ENCODE measurements at places on chromosomes 13 and 19. TPM values are rescaled to one million over a fixed set of nuclear protein-coding genes. Genes with fewer than 3 reads are reported as not detected.

The FAM83E gene
- total RNA-seq = 2.5 TPM

The STOML3 gene
- total RNA-seq = not detected

The IRGC gene
- total RNA-seq = not detected

The ZNF264 gene
- 37.4 TPM for total RNA-seq

The GAMT gene
- total RNA-seq = 25.9 TPM

The CLEC17A gene
- total RNA-seq = not detected

The KLK3 gene
- not detected for total RNA-seq

- H3K27me3 ChIP-seq = no peaks in the 10 kb centered on the region
- H3K4me1 ChIP-seq = peaks cover 10% of the 10 kb centered on the region
- H3K4me3 ChIP-seq = no peak overlapping the region
- no peak for DNase-seq
- H3K36me3 ChIP-seq = no peaks in the 10 kb centered on the region
Measured at GRCh38 chr13:66911411-66911939, 318.7 kb downstream of the PCDH9 start.

- H3K4me1 ChIP-seq = peaks cover 4% of the 10 kb centered on the region
- H3K27me3 ChIP-seq = peaks cover 40% of the 10 kb centered on the region
- no peak within 1 kb of the TSS for H3K27ac ChIP-seq
- H3K36me3 ChIP-seq = no peaks in the 10 kb centered on the region
- H3K4me3 ChIP-seq = peak within 1 kb of the TSS; percentile 65
Measured at GRCh38 chr19:7595466-7596133, at the start of gene CAMSAP3. Gene CAMSAP3 (plus strand): TSS chr19:7595863. CDS start chr19:7596003, 140 bp downstream.

- no peak overlapping the region for H3K27ac ChIP-seq
- H3K4me3 ChIP-seq = no peak overlapping the region
- no peaks in the 10 kb centered on the region for H3K36me3 ChIP-seq
Measured at GRCh38 chr13:65133094-65133493, 2097.0 kb downstream of the PCDH9 start.

- peaks cover 4% of the 10 kb centered on the region for H3K4me1 ChIP-seq
- no peaks in the 10 kb centered on the region for H3K27me3 ChIP-seq
- peak overlapping the region; percentile 1 for H3K27ac ChIP-seq
Measured at GRCh38 chr19:38442736-38443135, 9.2 kb downstream of the RYR1 start.

- peaks cover 4% of the 10 kb centered on the region for H3K27me3 ChIP-seq
- no peak overlapping the region for H3K27ac ChIP-seq
- no peaks in the 10 kb centered on the region for H3K36me3 ChIP-seq
- H3K4me1 ChIP-seq = no peaks in the 10 kb centered on the region
Measured at GRCh38 chr13:22801402-22802003, 379.3 kb upstream of the SGCG start.

DNA sequence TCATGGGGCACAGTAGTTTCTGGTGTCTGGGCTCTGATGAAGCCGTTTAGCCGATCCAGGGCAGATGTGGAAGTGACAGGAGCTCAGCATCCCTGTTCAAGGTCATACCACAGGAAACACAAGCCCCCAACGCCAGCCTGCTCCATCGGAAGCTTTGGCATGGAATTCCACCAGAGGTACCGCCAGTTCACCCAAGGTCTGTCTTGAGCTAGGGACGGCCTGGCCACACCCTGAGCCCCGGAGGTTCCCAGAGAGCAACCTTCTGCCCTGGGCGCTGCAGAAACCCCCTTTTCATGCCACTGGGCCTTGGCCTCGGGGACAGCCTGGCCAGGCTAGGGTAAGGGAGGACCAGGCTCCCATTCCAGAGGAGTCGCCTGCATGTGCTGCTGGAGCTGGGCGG lies 39.4 kb upstream of the TPM4 start:
- H3K4me3 ChIP-seq = no peak overlapping the region
- no peaks in the 10 kb centered on the region for H3K36me3 ChIP-seq
- no peaks in the 10 kb centered on the region for H3K27me3 ChIP-seq

DNA sequence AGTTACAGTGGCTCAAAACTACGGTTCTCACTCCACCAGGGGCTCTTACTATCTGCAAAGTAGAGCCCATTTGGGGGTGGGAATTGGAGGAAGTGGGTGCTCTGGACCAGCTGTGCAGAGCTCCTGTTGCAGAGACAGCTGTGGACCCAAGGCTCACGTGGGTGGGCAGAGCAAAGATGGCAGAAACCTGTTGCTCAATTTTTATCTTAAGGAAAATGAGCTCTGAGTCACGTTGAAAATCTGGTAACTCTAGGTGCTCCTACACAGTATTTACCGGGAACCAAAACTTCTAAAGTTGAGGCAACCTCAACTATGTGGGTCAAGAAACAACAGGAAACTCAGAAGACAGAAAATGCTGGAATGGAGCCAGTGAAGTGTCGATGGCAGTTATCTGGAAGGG lies 30.2 kb upstream of the SLC15A1 start:
- no peaks in the 10 kb centered on the region for H3K4me1 ChIP-seq
- H3K27ac ChIP-seq = no peak overlapping the region
- no peaks in the 10 kb centered on the region for H3K36me3 ChIP-seq
- peaks cover 13% of the 10 kb centered on the region for H3K27me3 ChIP-seq

- no peak for DNase-seq
- H3K4me3 ChIP-seq = peak within 1 kb of the TSS; percentile 9
- H3K36me3 ChIP-seq = no peaks in the 10 kb centered on the region
- no peak within 1 kb of the TSS for H3K27ac ChIP-seq
Measured at GRCh38 chr13:25171517-25172302, at the start of gene AMER2. Gene AMER2 (minus strand): TSS chr13:25172288. CDS start chr13:25171619, 669 bp downstream.

DNA sequence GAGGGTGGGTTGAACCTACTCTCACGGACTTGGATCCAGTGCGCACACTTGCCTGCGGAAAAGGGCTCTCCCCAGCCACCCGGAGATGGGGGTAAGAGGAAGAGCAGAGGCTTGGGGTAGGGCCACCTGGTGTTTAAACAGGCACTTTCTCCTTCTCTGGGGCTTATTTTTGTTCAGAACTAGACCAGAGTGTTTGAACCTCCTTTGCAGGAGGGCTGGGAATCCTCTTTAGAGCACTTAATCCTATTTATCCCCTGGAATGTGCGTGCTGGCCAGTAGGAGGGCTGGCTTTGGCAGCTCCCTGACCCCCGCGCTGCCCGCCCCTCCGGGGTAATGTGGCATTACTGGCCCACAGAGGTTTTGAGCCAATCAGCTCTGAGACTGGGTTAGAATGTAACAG lies 2.0 kb downstream of the RGS9BP start:
- H3K27ac ChIP-seq = no peak overlapping the region
- peaks cover 24% of the 10 kb centered on the region for H3K27me3 ChIP-seq
- no peak overlapping the region for H3K4me3 ChIP-seq
- peaks cover 23% of the 10 kb centered on the region for H3K4me1 ChIP-seq

- H3K4me1 ChIP-seq = no peaks in the 10 kb centered on the region
- DNase-seq = no peak
- H3K27me3 ChIP-seq = no peaks in the 10 kb centered on the region
- H3K27ac ChIP-seq = no peak overlapping the region
- H3K36me3 ChIP-seq = no peaks in the 10 kb centered on the region
- no peak overlapping the region for H3K4me3 ChIP-seq
Measured at GRCh38 chr13:100460791-100461190, 127.8 kb downstream of the GGACT start.

DNA sequence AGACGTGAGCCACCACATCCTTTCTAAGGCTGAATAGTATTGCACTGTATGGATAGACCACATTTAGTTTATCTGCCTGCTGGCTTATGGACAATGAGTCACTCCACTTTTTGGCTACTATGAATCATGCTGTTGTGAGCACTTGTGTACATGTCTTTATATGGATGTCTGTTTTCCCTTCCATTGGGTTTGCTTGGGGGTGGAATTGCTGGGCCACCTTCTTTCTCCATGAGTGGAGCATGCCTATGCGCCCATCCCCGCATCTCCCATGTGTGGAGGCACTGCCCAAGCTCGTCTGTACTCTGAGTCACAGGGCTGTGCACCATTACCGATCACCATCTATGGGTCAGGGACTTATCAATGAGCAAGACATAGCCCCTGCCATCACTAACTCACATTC lies 127.2 kb upstream of the GJB6 start:
- H3K27me3 ChIP-seq = no peaks in the 10 kb centered on the region
- peaks cover 2% of the 10 kb centered on the region for H3K36me3 ChIP-seq
- peaks cover 4% of the 10 kb centered on the region for H3K4me1 ChIP-seq
- no peak overlapping the region for H3K27ac ChIP-seq

- no peak overlapping the region for H3K27ac ChIP-seq
- no peak for DNase-seq
- H3K4me1 ChIP-seq = peaks cover 37% of the 10 kb centered on the region
- H3K27me3 ChIP-seq = no peaks in the 10 kb centered on the region
- peaks cover 51% of the 10 kb centered on the region for H3K36me3 ChIP-seq
- H3K4me3 ChIP-seq = peak overlapping the region; percentile 85
Measured at GRCh38 chr19:52191951-52192350, 2.1 kb downstream of the PPP2R1A start.

DNA sequence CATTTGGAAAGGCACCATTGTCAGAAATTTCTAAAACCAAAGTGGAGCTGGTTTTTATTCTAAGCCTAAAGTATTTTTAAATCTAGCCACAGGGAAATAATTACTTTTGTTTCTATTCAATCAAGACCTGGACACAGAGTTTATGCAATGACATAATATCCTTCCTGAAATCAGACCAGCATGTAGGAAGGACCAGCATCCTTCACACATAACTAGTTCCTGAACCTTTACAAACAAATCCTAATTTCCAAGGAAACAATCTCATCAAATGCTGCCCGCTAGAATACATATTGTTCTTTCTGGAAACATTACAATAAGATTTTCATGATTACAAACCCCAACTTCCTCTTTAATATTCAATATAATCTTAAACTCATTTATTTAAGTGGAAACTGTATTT lies 1.5 kb downstream of the STARD13 start:
- no peaks in the 10 kb centered on the region for H3K36me3 ChIP-seq
- H3K4me3 ChIP-seq = no peak overlapping the region
- no peak overlapping the region for H3K27ac ChIP-seq

- DNase-seq = no peak
- H3K4me1 ChIP-seq = peaks cover 21% of the 10 kb centered on the region
- no peak overlapping the region for H3K27ac ChIP-seq
- H3K4me3 ChIP-seq = no peak overlapping the region
Measured at GRCh38 chr13:110511509-110512181, 49.9 kb downstream of the RAB20 start.

DNA sequence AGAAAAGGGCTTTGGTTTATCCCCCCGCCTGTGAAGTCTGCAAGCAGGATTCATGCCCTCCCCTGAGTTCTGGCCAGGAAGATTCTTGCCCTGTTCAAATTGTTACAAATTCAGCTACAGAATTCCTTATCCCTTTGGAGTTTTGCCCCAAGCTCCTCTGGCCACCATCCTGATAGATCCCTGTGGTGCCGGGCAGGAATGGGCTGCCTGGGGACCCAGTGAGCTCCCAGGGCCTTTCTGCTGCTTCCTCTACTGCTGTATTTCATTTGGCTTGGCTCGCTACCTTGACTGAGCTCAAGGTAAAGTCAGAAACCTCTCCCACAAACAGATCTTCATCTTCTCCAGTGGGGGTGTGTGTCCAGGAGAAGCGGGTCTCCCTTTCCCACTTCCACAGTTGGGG lies 194.6 kb upstream of the NBEA start:
- DNase-seq = no peak
- no peaks in the 10 kb centered on the region for H3K36me3 ChIP-seq
- H3K27me3 ChIP-seq = peaks cover 12% of the 10 kb centered on the region
- H3K4me1 ChIP-seq = no peaks in the 10 kb centered on the region

DNA sequence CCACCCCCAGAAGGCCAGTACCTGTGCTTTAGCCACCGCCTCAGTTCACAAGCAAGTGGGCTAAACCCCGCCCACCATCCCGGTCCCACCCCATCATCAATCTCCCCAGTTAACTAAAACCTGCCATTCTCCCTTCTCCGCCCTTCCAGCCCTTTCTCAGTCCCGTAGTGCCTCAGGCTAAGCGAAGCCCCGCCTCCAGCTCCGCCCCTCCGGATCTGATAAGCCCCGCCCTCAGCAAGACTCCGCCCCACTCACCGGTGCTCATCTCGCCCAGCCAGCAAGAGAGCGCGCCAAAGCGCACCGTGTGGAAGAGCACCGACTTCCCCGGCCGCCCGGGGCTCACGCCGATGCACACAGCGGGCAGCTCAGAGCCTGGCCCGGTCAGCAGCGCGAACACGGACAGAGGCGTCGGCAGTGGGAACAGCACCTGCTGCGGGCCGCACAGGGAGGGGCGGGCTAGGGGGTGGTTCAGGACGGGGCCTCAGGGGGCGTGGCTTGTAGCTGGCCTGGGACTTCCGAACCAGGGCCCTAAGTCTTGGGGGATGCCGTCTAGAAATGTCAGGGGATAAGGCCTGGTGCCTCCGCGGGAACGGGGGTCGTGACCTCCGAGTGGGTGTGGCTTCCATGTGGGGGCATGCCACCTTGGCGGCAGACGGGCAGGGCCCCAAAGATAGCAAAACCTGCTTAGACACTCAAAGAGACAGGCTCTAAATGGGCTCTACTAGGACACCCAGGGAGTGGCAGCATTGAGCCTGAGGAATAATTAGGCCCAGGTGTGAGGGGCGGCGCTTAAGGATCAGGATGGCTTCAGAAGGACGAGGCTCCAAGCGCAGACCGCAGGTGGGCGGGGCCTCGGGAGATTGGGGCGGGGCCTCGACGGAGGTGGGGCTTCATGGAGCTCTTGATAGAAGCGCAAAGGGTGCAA lies 21.4 kb downstream of the MAP4K1 start:
- peaks cover 12% of the 10 kb centered on the region for H3K4me1 ChIP-seq
- H3K27me3 ChIP-seq = no peaks in the 10 kb centered on the region
- no peak for DNase-seq
- peaks cover 56% of the 10 kb centered on the region for H3K36me3 ChIP-seq
- no peak overlapping the region for H3K27ac ChIP-seq

Data from activated CD4-positive, alpha-beta T cell treated with anti-CD3 and anti-CD28 coated beads, Interleukin-2, amount 10 ng/mL, durations not matched to agents 7 days and 5 days (primary cell).